Activated naive CD4-positive, alpha-beta T cell treated with Interleukin-2 at 50 U/mL for 16 hours (primary cell): ENCODE measurements at places on chromosomes 1 and 21.

- DNase-seq, result no peak
These were observed 16.0 kb downstream of the SPATA21 start for GRCh38 chr1:16421201-16421600.

DNA sequence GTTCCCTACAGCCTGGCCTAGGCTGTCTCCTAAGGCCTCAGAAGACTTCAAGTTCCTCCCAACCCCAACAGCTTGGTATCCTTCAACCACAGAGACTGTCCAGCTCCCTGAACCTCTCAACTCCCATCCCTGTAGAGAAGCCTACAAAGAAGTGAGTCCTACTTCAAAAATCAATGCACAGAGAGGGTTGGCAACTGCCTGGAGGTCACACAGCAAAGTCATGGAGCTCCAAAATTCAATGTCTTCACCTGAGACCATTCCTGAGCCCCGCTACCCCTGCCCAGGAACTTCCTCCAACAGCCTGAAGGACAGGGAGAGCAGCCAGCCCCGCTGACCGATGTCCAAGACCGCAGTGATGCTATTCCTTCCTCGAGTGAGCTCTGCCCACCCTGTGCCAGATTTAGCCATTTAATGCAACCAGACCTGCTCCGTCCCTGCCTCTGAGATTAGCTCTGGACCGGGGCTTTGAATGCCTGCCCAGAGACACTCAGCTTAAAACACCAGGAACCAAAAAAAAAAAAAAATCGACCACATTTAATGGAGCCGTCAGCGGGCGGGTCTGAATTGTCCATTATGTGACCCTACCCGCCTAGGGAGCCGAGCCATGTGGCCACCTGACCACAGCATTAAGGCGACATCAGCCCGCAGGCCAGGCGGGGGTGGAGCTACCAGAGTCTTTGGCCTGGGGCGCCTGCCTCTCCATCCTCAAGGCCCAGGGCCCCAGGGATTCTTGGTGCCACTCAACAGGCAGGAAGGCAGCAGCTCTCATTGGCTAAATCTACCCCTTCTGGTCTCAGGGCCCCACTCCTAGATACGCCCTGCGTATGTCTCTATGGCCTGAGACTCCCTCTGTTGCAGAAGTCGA is 148.6 kb downstream of the SYF2 start:
- DNase-seq, result no peak

- no peak for DNase-seq
These were observed 28.6 kb downstream of the TFB2M start for GRCh38 chr1:246537441-246537840.

- DNase-seq, result no peak
These were observed 865 bp downstream of the PIGC start for GRCh38 chr1:172442843-172443565.

GRCh38 chr1:212341090-212341489 is 55.9 kb downstream of the PPP2R5A start:
- DNase-seq, result no peak

DNA sequence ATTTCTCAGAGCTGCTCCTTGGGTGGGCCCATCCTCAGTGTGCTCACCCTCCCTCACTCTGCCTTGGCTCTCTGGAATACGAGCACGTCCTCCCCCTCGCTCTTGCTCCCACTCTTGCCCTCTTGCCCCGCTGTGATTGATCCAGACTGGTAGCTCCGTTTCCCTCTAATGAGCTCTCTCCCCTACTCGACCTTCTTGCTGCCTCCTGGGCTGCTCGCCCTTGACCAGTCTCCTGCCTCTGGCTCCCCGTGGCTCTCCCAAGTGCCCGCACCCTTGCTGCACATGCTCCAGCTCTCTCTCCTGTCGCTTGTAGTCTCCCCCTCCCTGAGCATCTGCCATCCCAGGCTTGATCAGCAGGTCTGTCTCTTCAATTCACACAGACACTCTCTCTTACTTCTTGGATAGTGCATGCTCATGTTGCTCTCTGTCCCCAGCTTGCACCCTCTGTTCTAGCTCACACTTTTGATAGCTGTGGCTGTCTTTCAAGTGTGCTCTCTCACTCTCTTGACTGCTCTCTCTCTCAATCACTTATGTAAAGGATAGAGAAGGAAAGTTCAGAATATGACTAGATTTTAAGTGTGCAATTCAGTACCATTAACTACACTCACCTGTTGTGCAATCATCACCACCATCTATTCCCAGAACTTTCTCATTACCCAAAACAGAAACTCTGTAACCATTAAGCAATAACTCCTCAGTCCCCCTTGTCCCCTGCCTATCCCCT is 51.1 kb downstream of the PHC2 start:
- no peak for DNase-seq

- no peak for DNase-seq
These were observed 22.1 kb downstream of the WNT2B start for GRCh38 chr1:112530832-112531231.

DNA sequence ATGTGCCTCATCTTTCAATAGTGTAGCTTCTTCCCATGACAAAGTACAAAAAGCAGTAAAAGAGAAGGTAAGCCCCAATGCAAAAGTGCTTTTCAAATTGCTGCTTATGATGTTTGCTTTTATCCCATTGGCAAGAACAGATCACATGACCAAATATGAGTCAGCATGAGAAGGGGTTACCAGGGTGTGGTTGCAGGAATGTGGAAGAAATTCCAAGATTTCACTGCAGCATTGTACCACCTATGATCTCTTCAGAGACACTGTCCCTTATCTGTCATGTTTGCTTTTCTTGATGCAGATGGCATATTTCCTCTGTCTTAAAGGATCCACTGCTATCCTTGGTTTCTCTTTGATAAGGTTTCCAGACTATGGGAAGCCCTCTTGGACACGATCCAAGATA is 1006.9 kb upstream of the PRMT6 start:
- no peak for DNase-seq
